ENCODE measurements at places on chromosomes 16 and 17.

GRCh38 chr17:35906926-35907637 lies 23.5 kb downstream of the RDM1 start:
- DNase-seq = no peak

- no peak for DNase-seq
Observed at GRCh38 chr17:43477832-43478634, 5.7 kb upstream of the DHX8 start.

DNA sequence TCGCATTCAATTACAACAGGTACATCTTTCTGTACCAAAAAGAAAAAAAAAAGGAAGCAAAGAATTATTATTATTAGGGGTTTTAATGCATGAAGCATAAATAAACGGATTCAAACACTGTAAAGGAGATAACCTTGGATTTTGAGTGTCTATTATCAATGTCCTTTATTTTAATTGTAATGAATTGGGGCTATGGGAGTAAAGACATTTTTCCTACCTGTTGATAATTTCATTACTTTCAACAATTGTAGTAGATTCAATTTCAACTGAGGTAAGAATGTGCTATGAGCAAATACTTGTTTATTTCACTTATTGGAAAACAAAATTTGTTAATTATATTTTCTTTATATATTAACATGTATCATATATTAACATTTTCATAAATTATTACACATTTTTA lies 855.6 kb downstream of the KCNJ2 start:
- no peak for DNase-seq

DNA sequence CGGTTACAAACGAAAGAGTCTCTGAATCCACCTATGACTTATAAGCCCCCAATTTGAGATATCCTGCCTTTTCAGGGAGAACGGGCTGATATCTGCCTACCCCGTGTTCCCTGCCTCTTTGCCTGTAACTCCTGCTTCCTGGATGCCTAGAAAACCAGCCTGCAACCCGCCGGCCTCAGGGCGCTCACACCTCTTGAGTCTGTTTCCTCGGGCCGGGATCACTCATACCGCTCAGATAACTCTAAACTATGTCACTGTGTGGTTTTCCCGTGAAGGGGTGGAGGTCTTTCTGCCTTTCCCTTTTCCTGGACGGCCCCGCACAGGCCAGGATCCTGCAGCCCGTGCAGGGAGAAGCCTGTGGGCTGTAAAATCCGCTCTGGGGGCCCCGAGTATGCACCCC lies 10.4 kb downstream of the RPUSD1 start:
- DNase-seq = no peak

DNA sequence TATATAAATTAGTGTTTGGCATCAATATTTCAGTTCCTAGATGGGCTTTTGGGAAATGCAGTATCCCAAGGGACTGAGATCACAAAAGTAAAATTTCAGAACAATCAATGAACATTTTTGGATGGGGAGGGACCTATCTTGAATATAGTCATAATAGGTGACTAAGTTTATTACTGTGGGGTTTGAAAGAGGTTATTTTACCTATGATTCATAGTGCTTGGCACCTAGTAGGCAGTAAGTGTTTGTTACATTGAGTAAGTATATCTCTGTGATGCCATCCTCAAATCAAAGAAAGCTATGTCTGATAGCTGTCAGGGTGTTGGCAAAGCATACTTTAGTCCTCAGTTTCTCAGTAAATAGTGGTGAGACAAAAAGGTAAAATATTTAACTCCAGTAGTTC lies 36.9 kb downstream of the ZNF207 start:
- DNase-seq = no peak

DNA sequence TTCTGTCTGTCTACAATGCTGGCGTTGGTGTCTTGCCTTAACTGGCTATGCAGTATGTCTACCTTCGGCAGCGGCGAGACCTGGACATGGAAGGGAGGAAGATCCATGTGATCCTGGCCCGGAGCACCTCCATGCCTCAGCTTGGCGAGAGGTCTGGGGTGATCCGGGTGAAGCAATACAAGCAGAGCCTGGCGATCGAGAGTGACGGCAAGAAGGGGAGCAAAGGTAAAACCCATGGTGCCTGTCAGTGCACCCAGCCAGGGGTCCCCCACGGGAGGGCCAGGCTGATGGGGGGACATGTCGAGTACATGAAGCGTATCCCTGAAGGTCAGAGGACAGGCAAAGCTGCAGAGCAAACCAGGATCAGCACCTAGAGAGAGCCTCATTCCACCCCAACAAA lies 22.8 kb downstream of the PCTP start:
- no peak for DNase-seq

- DNase-seq = no peak
Observed at GRCh38 chr16:10964891-10965326, 20.5 kb downstream of the CLEC16A start.

DNA sequence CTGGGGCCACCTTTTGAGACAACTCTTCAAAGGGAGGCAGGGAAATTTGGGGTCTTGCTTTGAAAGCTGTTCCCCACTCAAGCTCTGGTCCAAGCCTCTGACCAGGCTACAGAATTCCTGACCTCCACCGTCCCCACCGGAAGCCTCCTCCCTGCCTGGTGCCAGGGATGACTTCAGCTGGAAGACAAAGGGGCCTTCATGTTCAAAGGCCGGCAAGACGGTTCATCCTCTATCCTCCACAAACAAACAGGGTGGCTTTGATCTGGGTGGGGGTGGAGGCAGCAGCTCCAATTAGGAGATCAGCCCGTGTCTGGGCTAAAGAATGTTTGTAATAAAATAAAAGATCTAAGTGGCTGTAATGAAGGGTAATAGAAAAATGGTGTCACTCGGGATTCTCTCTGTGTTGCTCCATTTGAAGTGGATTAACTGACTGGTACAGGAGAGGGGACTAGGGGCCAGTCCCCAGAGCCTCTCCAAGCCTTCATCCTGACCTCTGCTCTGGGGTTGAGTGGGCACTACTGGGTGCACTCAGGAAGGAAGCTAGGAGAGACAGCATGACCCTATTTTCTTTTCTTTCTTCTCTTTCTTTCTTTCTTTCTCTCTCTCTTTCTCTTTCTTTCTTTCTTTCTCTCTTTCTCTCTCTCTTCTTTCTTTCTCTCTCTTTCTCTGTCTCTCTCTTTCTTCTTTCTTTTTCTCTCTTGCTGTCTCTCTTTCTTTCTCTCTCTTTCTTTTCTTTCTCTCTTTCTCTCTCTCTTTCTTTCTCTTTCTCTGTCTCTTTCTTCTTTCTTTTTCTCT lies 27.5 kb upstream of the NKD1 start:
- no peak for DNase-seq

- DNase-seq = peak; percentile 89
Observed at GRCh38 chr17:63476854-63477479, at the start of gene ACE. Gene ACE, plus strand, starts transcription at chr17:63477061. Its CDS starts 34 bp downstream, at chr17:63477095.

DNA sequence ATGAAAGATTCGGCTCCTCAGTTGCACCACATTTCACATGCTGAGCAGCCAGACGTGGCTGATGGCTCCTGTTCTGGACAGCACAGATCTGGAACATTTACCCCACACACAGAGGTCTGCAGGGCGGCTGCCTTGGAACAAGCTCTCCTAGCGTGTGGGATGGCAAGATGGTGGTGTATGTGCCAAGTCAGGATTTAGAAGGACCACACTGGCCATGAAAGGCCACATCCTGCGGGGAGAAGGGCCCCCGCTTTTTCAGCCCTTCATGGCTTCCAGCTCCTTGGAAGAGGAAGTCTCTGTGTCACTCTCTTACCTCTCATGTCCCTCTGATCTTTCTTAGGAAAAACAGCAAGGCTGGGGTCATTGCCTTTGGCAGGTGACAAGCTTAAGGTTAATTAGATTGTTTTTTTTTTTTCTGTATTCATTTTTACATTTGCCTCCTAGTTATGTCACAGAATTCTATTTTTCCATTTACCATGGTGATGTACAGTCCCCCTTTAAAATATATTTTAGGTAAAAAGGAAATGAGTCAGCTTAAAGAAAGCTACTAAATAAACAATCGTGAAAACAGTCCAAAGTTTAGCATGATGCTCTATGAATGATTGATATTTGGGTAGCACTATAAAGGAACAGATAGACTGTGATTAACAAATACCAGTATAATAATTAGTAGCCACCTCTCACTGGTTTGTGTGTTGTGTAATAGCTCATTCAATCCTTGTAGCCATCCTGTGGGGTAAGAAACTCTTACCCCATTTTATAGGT lies 396.6 kb downstream of the CPPED1 start:
- DNase-seq = no peak

DNA sequence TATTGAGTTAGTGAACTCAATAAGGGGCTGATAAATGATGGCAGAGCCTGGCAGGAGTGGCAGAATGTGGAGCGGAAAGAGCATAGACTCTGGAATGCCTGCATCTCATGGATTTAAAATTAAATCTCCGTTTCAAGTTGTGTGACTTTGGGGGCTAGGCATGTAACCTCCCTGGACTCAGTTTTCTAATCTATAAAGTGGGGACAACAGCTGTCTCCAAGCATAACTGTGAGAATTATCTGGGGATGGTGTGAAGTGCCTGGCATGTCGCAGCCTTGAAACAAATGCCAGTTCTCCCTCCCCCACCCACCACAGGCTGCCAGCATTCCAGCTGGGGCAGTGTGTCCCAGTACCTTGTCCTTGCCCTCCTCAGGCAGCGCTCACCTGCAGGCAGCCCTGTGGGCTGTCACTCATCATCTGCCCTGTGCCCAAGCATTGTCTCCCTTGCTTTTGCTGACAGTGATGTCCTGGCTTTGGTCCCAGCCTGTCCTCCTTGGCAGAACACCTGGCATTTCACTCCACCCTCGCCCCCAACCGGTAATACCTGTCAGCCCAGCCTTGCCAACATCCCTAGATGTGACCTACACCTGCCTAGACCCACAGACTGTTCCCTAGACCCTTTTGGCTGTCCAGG lies 129.6 kb downstream of the MRM1 start:
- peak; percentile 88 for DNase-seq

DNA sequence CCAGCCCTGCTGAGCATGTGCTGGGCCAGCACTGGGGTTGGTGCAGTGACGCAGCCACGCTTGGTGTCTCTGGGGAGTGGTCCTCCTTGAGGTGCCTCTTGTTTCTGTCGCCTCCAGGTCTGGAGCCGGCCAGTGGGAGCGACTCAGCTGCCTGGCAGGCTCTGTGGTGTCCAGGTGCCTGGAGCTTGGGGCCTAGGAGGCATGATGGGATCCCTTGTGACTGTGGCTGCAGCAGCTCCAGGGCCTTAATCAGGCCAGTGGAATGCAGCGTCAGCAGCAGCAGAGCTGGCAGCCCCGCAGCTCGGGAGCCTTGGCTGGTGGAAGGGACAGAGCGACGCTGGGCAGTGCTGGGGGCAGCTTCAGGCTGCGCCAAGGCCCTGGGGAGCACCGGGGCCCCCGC lies 74.7 kb upstream of the CIBAR2 start:
- DNase-seq = no peak

GRCh38 chr16:12379318-12379717 lies 402.8 kb downstream of the SNX29 start:
- DNase-seq = no peak

- DNase-seq = no peak
Observed at GRCh38 chr17:2893422-2893914, 97.2 kb downstream of the RAP1GAP2 start.
